ENCODE measurements at places on chromosomes 2 and 18.

DNA sequence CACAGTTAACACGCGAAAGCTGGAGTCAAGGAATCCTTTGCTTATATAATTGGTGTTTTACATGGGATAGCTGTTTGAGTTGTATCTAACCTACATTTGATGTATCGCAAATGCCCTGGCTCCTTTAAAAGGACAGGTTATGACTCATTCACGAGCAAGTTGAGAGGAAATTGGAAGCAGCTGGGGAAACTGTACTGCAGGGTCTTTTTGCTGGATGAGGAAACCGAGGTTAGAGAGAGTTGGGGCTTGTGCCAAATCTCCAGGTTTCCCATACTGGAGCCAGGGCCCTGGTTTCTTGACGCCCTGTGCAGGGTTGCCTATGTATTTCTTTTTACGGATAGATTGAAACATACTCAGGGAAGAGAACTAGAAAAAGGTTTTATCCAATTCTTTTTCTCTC, 60.0 kb upstream of the SPTBN1 start:
- DNase-seq = no peak

- no peak for DNase-seq
Observed at GRCh38 chr2:136424112-136424511, 306.2 kb upstream of the CXCR4 start.

DNA sequence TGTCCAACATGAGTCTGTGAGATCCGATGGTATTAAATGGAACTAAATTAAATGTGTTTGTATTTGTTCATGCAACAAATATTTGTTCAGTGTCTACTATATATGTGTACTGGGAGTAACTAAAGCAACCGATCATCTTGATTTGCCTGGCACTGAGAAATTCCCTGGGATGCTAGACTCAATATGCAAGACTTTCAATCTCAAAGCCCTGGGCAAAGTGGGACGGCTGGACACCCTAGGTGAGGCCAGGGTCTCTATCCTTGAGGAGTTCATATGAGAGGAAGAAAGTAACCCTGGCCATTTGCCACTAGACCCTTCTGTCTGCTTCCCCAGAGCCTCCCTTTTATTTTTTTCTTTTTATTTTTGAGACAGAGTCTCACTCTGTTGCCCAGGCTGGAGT, 44.0 kb upstream of the HPCAL1 start:
- no peak for DNase-seq

DNA sequence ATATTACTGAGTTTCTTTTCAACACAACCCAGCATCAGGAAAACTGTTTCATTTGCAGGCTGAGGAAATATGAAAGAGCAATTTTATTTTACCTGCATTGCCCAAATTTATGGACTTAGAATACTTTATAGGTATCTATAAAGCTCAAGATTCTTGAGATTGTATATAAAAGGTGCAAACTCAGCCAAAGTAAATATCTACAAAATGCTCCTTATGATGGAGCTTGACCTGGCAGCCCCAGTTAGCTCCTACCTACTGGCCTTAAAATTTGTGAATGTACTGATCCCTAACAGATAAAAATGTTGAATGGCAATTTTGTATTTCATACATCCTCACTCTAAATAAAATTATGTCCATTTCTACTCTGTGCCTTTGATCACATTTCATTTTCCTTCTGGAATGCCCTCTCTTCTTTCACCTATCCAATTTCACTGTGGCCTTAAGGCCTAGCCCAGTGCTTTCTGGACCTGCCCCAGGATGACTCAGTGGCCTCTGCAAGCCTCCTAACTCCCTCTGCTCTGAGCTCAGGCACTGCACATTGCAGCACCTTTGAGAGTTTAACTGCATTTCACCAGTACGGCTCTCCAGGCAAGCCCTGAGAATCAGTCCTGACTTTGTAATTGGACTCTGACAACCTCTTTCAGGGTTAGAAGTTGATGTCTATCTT, 125.9 kb downstream of the ANTXR1 start:
- DNase-seq = no peak

- no peak for DNase-seq
Observed at GRCh38 chr2:53260568-53260967, 507.0 kb upstream of the CHAC2 start.

DNA sequence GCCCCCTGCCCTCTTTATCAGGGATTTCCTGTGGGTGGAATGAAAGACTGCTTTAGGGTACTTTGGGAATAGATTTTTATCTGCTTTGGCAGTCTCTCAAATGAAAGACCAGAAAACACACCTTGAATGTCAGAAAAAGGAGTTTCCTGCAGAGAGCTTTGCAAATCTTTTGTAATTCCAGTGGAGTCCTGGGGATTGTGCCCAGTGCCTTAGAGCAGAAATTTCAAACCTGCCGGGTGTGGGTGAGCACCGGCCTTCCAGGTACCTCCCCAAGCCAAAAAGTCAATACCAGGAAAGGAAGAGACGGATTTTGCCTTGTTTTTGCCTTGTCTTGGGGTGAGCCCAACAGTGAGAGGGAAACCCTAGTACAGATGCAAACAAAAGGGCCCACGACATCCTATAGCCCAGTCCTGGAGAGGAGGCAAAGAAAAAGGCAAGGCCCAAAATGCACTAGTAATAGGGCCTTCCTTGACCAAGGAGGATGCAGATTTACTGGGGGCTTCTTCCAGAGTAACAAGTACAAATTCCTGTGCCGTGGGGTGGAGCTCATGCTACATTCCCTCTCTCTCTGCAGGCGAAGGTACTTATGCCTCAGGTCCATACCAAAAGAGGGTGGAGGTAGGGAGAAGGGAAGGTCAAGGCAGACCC, 36.4 kb downstream of the FOXI3 start:
- no peak for DNase-seq

DNA sequence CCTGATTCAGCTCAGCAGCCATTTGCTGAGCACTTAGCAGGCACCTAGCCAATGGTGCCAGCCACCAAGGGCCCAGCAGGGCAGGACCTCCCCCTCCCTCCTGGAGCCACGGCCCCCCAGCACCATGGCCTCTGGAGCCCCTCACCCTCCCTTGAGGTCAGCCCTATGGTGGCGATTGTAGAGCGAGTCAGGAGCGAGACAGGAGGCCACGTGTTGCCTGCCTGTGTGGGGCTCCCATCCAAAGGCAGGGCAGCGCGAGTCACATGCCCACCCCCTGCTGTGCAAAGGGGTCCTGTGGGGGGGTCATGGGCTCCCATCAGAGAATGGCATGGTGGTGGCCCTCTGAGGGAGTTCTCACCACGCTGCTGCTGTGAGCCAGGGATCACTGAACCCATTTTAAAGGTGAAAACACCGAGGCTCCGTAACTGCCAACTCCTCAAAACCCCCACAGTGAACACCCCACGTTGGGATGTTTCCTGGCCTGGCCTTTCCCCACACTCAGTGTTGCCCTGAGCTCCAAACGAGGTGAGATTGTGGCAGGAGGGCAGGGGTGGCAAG, 35.6 kb downstream of the RAMP1 start:
- DNase-seq = no peak

GRCh38 chr18:8776013-8776943, 70.9 kb downstream of the MTCL1 start:
- no peak for DNase-seq

- DNase-seq = no peak
Observed at GRCh38 chr2:204258890-204259289, 286.4 kb upstream of the PARD3B start.

GRCh38 chr2:216425008-216425787, 12.9 kb downstream of the SMARCAL1 start:
- DNase-seq = no peak

DNA sequence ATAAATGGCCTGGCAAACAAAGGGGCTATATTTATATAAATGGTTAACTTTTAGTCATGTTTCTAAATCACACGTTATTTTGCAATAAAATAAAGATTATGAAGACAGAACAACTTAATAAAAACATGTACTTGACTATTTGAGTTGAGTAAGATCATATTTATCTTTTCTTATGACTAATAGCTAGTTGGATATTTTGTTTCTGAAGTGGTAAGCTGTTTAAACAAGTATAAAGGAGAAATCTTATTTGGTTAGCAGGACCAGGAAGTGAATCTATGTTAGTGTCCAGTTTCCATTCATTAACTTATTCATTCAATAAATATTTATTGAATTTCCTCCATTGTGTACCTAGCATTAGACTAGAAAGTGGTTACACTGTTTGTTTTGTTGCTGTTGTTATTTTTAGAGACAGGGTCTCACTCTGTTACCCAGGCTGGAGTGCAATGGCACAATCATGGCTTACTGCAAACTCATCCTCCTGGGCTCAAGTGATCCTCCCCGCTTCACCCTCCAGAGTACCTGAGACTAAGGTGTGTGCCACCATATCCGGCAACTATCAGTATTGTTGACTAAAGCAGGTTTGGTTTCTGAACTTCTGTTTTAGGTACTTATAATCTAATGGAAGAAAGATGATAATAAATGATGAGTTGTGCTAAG, 312.6 kb downstream of the DPP10 start:
- no peak for DNase-seq

- no peak for DNase-seq
Observed at GRCh38 chr2:224252631-224253030, 149.3 kb downstream of the FAM124B start.

DNA sequence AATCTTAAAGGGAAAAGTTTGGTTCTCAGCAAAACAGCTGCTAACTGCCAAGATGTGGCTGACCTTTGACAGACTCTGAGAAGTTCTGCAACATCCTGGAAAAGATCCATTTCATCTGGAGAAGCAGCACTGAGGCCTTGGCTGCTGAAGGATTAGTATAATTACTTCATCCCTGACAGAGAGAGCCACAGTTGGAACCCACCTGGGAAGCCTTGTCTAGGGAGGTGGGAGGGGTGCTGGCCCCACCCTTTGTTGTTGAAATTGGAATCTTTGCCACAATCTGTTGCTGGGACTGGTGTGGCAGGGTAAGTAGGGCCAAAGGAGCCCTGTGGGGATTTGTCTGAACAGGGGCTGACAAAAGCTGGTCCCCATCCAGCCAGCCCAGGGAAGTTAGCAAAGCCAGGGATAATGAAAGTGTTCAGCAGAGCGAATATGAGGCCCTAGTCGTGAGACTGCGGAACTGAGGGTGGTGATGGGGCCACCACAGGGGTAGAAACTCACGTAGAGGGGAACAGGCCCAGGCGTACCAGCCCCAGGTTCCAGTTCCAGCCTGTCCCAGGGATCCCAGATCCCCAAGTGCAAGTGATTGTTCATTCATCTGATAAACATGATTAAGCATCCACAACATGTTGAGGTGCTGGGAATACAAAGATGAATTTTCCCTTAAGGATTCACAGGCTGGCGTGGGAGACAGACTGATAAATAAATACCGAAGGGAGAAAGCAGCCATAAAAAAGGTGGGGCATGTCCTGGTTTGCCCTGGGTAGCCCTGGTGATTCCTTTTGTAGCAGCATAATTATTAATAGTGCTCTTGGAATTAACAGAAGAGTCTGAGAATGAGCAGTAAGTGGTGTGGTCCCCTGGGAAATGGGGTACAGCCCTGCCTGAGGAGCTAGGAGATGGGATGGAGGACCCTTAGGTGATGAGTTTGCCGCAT, 60.0 kb downstream of the MYO1B start:
- DNase-seq = no peak

All from cerebellar cortex (tissue), 1 donor.